ENCODE measurements at places on chromosomes 5 and 9.

DNA sequence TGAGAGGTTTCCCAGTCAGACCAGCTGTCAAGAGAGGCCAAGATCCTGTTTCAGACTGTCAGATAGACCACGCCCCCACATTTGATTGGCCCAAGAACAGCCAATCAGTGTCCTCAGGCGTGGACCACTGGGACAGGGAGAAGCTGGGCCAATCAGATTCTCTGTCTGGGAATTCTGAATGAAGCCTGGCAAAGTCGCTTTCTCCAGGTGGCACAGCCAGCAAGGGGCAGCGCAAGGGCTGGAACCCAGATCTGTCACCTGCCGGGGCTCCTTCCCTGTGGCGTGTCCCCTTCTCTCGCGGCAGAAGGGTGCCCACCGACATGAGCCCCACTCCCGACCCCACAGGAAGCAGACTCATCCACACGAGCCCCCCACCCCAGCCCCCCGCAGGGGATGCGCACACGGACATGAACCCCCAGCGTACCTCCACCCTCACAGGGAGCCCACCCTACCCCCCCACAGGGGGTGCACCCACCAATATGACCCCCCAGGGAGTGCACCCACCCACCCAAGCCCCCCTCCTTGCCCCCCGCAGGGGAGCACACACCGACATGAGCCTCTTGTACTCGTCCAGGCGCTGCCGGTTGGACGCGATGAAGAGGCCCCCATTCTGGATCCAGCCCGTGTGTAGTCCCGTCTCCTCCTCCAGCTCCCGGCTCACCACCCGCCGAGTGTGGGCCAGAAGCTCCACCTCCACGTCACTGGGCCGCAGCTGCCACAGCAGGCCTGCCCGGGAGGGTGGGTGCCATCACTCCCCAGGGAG lies 6.1 kb downstream of the SARDH start:
- DNase-seq, result no peak

GRCh38 chr5:60649288-60649917 lies 50.6 kb downstream of the DEPDC1B start:
- no peak for DNase-seq

DNA sequence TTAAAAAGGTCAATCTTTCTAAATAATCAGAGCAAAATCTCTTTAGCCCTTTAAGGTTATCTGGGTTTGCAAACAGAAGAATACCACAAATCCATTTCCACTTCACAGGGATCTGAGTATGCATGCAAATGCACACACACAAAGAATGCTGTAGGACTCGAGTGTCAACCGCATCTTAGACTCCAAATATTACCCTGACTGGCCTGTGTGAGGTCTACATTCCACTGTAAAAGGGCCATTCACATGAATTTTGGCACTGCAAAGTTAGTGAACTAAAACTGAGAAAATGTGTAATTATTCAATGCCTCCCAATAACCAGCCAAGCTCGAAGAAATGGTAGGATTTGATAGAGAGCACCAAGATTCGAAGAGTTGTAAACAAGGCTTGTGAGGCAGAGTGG lies 199.9 kb downstream of the AGTPBP1 start:
- DNase-seq, result no peak

- DNase-seq, result no peak
These were observed 832.7 kb upstream of the ZNF608 start for GRCh38 chr5:125579182-125579581.

GRCh38 chr9:98192503-98193335 lies at the start of gene CORO2A:
TSS of gene CORO2A (minus strand) at chr9:98192637. CDS start at chr9:98157660, 34,977 bp downstream.
- peak; percentile 87 for DNase-seq

DNA sequence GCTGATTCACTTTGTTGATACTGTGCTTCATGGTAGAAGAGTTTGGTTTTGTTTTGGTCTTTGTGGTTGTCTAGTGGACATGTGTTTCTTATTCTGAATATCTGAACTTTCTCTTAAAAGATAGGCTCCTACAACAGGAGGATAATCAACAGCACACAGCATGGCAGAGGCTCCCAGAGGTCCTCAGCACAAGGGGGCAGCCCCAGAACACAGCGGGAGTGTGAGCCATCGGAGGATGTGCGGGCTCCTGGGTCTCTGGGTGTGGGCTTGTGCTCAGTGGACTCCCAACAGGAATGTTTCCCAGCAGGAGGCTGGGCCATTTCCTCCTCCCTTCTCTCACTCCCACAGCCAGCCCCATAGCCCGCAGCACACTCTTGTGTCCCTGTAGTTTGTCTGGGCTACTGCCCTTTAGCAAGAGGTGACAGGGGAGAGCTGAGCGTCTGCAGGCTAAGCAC lies 164.3 kb upstream of the OTULINL start:
- no peak for DNase-seq

- no peak for DNase-seq
These were observed 123.5 kb upstream of the TARS1 start for GRCh38 chr5:33317271-33317670.

- no peak for DNase-seq
These were observed 127.8 kb downstream of the KCNIP1 start for GRCh38 chr5:170631466-170632195.

GRCh38 chr9:99169086-99169485 lies 52.7 kb downstream of the ALG2 start:
- no peak for DNase-seq

- no peak for DNase-seq
These were observed 144.5 kb downstream of the GAPVD1 start for GRCh38 chr9:125405938-125406809.

DNA sequence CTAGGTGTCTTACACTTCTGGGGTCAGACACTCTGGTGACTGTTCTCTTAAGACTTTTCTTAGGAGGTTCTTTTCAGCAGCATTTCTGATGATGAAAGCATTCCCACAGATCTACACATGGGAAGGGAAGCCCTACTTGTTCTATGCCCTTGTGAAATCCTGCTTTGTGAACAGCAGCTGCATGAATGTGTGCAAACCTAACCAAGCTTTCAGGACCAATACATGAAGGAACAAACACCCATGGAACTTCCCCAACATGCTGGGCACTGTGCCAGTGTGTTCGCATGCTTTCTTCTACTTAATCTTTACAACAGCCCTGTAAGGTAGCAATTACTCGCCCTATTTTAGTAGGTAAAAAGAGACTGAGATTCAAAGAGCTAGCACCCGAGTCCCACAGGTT lies 439.9 kb upstream of the KLF4 start:
- peak; percentile 70 for DNase-seq

DNA sequence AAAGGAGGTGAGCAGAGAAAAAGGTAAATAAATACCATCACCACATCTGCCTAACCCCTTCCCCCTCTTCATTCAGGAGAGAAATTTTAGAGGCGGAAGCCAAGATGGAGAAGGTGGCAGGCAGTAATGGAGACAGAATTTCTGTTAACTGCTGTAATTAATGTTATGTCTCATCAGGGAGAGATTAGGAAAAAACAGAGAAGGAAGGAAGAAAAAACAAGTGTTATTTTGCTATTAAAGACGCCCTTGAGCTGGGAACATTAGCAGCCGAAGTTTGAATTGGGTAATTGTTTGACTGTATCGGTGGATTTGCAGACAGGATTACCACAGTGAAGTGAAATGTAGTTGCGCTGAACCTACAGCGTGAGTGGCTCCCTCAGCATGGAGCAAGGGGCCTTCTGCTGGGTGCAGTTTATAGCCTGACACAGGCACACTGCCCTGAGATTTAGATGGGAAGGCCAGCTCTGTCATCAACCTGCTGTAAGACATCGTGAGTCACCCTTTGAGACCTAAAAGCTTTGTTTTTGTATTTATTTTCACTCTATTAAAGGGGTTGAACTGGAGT lies 136.3 kb downstream of the ASTN2 start:
- no peak for DNase-seq

DNA sequence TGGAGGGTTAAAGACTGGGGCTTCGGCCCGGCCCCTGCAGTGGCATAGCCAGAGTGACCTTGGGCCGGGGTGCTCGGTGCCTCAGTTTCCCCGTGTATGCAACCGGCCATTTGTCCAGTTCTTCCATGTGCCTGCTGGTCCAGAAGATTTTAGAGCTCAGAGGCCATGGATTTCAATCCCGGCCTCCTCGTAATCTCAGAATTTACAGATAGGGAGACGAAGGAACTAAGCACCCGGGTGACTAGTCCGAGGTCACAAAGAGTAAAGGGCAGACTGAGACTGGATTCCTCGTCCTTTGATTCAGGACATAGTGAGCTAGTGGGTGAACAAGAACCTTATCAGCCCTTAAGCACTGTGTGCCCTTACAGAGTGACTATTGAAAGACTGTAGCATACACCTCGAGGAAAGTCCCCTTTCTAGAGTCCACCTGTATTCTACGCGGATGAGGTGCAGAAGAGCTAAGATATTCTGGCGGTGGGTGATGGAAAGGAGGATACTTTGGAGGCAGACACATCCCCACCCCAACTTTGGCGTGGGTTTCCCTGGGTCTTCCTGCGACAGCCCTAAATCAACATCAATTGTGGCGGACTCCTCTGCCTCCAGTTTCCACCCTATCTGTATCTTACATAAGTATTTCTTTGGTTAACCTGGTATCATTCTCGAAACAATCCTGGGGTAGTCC lies 597 bp downstream of the SLC31A1 start:
- peak; percentile 16 for DNase-seq

- DNase-seq, result no peak
These were observed 45.7 kb upstream of the JMY start for GRCh38 chr5:79190235-79190529.

DNA sequence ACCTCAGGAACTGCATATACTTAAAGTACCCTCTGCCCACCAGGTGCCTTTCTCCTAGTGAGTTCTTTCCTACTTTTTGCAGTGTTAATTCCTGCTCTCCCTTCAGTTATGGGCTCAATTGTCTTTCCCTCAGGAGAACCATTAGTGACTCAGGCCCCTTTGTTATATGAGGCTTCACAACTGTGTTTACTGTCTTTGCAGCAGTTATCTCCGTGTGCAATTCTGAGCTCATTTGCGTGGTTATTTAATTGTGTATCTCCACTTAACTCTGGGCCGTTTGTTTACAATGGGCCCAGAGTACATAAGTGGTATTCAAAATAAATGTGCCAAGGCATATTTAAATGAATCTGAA lies 9.6 kb downstream of the FBXO38 start:
- no peak for DNase-seq

DNA sequence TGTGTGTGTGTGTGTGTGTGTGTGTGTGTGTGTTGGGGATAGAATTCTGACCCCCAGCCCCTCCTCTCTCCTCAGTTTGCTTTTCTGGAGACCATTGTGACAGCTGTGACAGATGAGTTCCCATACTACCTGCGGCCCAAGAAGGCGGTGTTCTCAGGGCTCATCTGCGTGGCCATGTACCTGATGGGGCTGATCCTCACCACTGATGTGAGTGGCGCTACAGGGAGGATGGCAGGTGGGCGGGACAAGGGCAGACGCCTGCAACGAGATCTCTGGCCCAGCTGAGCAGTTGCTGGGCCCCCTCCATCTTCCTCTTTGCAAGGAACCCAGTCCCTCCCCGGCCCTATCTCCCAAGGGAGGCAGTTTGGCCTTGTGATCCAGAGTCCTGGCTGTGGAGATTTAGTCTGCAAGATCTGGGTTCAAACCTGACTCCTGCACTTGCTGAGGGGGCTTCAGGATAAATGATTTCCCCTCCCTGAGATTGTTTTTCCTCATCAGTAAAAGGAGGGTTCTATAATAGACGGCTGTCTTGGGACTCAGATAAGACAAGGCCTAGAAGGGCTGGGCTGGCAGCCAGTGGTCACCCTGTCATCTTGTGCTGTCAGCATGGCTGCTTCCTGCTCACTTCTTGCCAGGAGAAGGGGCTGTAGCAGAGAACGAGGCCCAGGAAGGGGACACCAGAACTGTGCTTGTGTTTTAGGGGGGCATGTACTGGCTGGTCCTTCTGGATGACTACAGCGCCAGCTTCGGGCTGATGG lies 14.1 kb downstream of the SLC6A7 start:
- no peak for DNase-seq

DNA sequence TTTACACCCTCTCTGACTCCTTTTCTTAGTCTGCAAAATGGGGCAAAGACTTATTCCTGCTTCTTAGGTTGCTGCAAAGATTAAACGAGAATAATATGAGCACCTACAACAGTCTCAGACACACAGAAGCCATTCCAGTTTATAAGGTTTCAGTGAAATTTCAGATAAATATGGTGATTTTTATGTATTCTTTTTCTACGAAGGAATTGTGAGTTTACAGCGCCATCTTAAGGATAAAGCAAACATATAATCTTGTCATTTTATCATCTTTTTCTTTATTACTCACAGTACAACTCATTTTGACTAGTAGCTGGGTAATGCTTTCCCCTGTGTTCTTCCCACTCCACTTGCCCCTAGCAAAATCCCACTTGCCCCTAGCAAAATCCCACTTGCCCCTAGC lies 29.2 kb upstream of the SMC5 start:
- DNase-seq, result no peak

DNA sequence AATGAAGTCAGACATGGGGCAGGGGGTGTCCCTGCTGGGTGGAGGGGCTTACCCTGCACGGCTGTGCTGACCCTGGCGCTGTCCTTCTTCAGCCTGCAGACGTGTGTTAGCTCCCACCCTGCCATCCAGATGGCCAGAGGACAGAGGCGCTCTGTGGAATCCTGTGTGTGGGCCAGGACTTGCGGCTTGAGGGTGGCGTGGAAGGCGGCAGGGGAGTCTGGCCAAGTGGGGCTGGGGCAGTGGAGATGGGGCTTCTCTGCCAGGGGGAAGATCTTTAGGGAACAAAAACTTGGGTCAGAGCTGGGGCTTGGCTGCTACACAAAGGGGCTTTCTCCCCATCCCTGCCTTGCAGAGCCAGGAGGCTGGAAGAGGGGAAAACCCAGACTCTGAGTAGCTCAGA lies 46.5 kb upstream of the SYNPO start:
- no peak for DNase-seq

DNA sequence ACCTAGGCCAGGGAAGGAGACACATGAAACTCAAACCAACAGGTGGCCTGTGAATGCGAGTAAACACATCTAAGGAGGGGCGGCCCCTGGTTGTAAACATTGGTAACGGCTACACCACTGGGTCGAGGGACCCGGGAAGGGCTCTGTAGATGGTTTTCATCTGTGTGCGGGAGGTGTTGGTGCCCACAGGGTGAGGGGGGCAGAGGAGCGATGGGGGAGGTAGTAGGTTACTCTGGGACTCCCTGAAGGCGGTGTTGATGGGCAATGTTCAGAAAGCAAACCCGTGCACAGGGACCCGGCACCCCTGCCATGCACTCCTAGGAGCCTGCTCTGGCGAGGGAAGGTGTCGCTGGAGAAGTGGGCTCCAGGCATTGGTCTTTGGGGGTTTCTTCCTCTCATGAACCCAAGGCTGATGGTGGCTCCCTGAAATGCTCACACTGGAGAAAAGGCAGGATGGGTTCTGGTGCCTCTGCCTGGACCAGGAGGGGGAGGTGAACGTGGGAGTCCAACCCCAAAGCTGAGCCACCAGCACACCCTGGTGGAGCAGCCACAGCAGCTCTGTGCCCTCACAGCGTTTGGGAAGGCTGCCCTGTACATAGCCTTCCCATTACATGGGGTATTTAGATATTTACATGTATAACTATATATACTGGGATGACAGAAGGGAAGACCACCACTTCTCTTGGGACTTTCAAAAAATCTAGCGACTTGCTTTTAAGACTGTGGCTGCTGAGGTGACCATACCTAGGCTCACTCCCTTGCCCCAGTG lies 103.2 kb downstream of the ENTREP1 start:
- DNase-seq, result no peak

- peak; percentile 28 for DNase-seq
These were observed 378 bp downstream of the DROSHA start for GRCh38 chr5:31531543-31531887.

GRCh38 chr5:122959740-122960445 lies 76.6 kb downstream of the PPIC start:
- DNase-seq, result no peak

GRCh38 chr9:128317629-128318028 lies 4.6 kb downstream of the TRUB2 start:
- DNase-seq, result no peak

- no peak for DNase-seq
These were observed 76.5 kb upstream of the CER1 start for GRCh38 chr9:14799030-14799429.

- DNase-seq, result no peak
These were observed 10.9 kb downstream of the NME5 start for GRCh38 chr5:138128334-138128733.

All from left colon (tissue), 2 donors.